ENCODE measurements at places on chromosomes 7 and 10. TPM values are rescaled to one million over a fixed set of nuclear protein-coding genes. Genes with fewer than 3 reads are reported as not detected.

Gene SLC39A12
- total RNA-seq, result not detected

Gene GPER1
- total RNA-seq, result 2.3 TPM

Gene IL15RA
- 13.3 TPM for total RNA-seq

DNA sequence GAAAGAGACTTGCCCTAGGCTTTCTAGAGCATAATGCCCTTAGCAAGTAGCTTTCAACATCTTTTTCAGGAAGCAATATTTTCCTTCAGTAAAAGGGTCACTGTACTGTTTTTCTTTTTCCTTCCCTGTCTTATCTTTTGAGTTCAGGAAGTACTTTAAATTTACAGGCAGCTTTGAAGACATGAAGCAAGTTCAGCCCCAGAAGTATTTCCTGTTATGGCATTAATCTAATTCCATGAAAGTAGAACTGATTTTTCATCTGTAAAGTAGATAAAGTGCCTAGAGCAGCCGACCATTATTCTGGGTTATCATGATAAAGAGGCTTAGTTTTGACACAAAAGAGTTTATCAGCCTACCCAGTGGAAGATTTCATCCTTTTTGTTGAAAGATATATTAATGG, 288.2 kb downstream of the ADK start:
- no peak for DNase-seq

GRCh38 chr10:24951201-24952142, 934 bp downstream of the PRTFDC1 start:
- DNase-seq, result no peak

DNA sequence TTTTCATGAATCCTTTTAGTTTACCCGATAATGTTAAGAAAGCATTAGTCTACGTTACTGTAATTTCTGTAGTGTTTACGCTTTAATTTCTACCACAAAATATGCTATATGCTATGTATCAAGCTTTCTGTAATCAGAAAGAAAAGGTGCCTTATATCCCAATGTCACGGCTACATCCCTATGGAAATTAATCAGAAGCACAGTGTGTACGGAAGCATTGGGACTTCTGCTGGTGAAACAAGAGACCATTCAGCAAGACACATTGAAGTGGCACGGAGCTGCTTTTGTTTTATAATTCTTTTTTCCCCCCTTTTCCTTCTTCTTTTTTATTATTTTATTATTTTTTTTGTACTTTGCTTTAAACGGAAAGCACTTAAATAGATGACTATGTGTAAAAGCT, 31.2 kb upstream of the SH2B2 start:
- no peak for DNase-seq

GRCh38 chr10:21953585-21954057, 49.9 kb downstream of the DNAJC1 start:
- DNase-seq, result peak; percentile 23
